ENCODE measurements at places on chromosomes 1 and 21. TPM values are rescaled to one million over a fixed set of nuclear protein-coding genes. Genes with fewer than 3 reads are reported as not detected.
A peak's percentile ranks its signal among the peaks of the same experiment; 100 is the strongest.

- no peak for DNase-seq
These were observed 926 bp upstream of the SH3D21 start for GRCh38 chr1:36304970-36305914.

- no peak for DNase-seq
These were observed 19.4 kb upstream of the ZNF281 start for GRCh38 chr1:200429221-200429751.

DNA sequence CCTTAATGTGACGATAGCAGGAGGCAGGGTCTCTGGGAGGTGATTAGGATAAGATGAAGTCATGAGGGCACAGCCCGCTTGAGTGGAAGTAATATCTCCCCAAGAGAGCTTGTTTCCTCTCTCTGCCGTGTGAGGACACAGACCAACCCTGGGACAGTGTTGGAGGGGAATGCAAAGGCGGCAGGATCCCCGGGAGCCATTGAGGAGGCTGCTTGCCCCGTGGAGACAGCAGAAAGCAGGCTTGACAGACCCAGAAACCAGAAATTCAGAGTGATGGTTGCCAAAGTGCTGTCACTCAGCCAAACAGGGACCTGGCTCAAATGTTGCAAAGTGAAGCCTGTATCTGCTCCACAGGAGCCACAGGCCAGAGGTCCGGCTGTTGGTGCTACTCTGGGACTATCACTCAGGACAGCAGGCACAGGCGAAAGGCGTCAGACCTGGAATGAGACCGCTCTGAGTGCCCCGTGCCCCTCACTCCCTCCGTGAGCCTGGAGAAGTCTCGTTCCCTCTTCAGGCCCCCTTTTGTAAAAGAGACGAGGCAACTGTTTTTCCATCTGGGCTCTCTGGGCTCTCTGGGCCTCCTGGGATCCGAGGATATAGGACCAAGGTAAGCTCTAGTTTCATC lies 96.6 kb upstream of the VANGL1 start:
- no peak for DNase-seq

Gene PGLYRP4
- total RNA-seq, result not detected

GRCh38 chr1:6300342-6301048 lies 39.6 kb upstream of the GPR153 start:
- no peak for DNase-seq

Gene ITPKB
- total RNA-seq, result 5.2 TPM

DNA sequence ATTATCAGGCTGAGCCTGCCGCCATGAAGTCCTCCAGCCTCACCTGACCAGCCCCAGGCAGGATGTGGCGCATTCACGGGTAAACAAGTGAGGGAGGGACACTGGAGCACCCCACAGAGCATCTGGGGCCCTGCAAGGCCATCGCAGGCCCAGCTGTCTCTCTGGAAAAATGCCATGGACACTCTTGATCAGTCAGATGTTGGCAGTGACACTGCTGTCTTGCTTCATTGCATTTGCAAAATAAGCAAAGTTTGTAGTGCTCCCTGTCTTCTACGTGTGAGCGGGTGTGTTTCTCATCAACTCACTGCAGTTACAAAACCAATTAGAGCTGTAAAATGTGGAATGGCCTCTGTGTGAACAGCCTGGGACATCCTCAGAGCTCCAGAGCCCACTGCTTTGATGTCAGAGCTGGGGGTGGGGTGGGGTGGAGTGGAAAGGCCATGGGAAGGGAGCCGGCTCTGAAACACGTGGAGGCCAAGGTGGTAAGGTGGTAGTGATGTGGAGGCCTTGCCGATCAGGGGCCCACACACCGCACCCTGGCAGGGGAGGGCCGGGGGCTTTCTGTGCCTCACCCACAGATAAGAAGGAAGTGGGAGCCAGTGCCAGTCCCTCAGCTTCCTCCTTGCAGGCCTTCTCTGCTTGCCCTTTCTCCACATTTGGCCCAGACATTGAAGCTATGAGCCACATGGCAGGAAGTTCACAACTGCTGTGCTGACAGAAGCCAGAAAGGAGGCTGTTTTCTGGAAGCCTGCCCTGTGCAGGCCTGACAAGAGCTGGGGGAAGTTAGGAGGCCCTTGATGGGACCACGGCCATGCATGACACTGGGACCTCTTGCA lies 254.9 kb downstream of the RHOU start:
- no peak for DNase-seq

GRCh38 chr1:212386029-212386428 lies 28.7 kb downstream of the PACC1 start:
- DNase-seq, result no peak

- no peak for DNase-seq
These were observed 22.2 kb downstream of the SLC25A33 start for GRCh38 chr1:9561429-9561828.

DNA sequence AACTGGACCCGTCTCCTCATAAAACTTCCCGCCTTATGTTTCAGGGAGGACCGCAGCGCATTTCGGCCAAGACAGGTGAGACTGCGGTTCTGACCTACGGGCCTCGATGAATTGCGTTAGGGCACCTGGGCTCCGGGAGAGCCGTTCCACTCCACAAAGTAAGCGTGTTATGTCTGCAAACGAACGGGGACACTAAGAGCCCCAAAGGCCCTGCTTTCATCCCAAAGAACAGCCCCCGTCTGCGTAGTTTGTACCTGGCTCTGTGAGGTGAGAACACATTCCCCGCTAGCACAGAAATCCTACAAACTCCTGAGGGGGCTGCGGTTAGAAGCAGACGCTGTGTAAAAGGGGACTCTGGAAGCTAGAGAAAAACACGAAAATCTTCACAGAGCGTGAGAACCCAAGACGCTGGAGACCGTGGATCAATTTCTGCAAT lies 41.6 kb upstream of the PPIAL4F start:
- no peak for DNase-seq

DNA sequence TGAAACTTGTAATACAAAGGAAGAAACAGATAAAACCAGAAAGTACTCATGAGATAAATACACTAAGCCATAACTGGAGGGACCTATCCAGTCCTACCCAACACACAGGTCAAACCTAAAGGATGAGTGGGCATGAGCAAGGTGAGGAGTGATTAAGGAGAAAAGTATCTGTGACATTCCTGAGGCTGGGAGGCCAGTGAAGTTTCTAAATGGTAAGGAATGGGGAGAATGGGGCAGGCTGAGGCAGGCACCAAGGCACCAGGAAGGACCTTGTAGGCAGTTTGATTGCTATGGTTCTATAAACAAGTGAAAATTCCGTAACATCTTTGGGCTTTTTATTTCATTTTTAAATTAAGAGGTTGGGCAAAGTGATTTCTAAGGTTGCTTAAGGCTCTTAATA lies 10.4 kb downstream of the DDX59 start:
- DNase-seq, result peak; percentile 62

DNA sequence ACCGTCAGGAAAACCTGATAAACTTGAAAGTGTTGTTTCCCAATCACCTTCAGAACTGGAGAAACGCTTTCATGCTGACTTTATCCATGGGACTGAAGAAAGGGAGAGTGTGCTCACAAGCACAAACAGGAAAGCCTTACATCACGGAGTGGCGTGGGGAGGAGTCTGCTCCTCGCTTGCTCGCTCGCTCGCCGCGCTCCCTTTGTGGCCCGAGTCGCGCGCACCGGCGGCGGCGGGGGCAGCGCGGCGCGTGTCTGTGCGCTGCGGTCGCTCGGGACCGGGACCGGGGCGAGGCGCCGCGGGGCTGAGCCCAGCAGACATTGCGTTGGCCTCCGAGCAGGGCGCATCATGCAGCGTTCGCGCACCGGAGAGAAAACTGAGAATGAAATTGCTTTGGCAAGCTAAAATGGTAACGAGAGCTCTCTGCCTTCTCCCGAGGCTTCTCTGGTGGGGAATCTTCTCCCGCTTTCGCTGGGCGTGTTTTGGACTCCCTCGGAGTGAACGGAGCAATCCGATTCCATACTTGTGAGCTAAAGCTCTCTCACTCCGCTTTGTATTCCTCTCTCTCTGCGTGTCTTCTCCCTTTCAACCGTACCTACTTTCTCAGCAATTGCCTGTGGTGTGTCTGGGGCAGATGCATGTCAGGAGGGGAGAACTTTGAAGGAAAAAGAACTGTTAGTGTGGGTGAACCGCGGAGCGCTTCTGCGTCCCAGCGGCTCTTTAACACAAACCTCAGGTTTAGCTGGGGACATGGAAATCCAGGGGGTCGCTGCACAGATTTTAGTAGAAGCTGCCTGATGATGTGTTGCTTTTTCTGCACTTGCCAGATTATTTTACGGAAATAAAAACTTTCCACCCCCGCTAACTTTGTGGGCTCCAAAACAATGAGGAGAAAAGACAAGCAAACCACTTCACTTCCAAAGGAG lies at the start of gene RGL1:
Gene RGL1 (plus strand): TSS at position 205 of the 926 bp plus-strand sequence. CDS start 178 bp downstream, at position 383.
- DNase-seq, result peak; percentile 81
